ENCODE measurements at places on chromosomes 7 and 10.
A peak's percentile ranks its signal among the peaks of the same experiment; 100 is the strongest.

DNA sequence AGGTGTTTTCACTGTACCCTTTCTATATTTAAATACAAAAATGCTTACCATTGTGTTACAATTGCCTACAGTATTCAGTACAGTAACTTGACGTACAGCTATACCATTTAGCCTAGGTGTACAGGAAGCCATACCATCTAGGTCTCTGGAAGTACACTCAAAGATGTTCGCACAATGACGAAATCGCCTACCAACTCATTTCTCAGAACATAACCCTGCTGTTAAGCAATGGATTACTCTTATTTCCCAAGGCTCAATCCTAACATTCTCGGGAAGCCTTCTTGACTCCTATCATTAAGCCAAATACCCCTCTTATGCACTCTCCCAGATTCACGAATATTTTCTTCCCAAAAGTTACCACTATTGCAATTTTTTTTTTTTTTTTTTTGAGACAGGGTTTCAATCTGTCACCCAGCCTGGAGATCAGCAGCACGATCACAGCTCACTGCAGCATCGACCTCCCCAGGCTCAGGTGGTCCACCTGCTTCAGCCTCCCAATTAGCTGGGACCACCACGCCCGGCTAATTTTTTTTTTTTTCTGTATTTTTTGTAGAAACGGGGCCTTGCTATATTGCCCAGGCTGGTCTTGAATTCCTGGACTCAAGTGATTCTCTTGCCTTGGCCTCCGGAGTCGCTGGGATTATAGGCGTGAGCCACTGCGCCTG is 1.5 kb downstream of the CWF19L1 start:
- DNase-seq: no peak

GRCh38 chr7:155829796-155830470 is 17.7 kb upstream of the SHH start:
- DNase-seq: no peak

GRCh38 chr10:118911363-118911762 is 118.2 kb upstream of the NANOS1 start:
- no peak for DNase-seq

DNA sequence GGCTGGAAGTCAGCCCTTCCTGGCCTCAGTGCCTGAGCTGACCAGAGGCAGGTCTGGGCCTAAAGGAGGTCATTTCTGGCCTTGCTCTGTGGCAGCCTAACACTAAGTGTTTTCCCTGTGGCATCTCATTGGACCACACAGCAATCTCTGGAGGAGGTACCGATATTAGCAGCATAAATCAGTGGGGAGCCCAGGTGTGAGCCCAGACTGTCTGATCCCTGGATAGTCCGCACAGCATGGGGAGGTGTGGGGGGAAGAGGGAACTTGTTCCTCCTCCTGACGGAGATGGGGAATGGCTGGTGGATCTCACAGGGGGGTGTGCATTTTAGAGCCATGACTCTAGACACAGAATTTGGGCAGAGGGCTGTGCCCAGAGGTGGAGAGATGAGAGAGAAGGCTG is 11.0 kb upstream of the PPIF start:
- DNase-seq: no peak

- peak; percentile 82 for DNase-seq
Measured at GRCh38 chr10:79399223-79399831, 46.1 kb downstream of the ZCCHC24 start.

DNA sequence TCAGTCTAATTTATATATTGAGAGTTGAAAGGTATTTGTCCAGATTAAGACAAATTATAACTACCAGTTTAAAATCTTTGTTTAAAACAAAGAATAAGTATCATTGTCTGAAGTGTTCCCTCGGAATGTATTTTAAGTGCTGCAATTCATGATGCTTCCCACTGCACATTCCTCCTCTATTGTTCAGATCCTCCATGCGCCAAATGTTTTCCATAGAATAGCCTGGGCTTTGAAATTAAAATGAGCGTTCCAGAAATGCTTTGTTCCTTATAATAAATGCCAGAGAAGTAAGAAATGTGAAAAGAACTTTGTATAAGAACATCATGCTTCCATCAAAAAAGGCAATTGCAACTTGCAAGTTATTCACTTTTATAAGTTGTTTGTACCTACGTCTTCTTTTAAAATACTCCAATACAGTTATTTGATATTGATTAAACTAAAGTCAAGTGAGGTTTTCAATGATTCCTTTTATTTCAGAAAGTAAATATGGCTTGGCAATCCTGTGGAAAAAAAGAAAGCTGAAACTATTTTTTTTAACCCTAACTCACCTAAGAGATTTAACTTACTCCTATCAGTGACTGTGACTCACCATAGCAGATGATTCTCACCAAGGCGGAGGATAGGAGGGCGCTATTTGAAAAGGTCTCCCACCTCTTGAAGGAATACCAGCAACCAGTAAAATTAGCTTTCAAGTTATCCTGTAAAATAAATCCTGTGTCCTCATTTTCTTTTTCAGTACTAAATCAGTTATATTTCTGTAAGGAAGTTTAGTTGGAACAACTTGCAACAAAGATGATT is 85.8 kb downstream of the CTNNA3 start:
- no peak for DNase-seq

- DNase-seq: no peak
Measured at GRCh38 chr10:59888781-59889435, 17.4 kb downstream of the CCDC6 start.

- no peak for DNase-seq
Measured at GRCh38 chr10:5076615-5077014, 17.6 kb upstream of the AKR1C3 start.

GRCh38 chr10:120011359-120012130 is 119.0 kb downstream of the SEC23IP start:
- DNase-seq: no peak

- no peak for DNase-seq
Measured at GRCh38 chr10:73914036-73914435, 3.1 kb downstream of the PLAU start.

DNA sequence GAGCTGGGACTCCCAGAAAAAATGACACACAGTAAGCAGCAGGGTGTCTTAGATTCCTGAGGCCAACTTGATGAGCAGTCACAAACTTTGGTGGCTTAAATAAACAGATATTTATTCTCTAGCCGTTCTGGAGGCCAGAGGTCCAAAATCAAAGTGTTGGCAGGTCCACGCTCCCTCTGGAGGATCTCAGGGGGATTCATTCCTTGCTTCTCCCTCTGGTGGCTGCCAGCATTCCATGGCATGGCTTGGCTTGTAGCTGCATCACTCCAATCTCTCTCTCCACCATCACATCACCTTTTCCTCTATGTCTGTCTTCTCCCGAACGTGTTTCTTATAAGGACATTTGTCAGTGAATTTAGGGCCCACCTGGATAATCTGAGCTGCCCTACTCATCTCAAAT is 98.4 kb downstream of the OSBPL3 start:
- DNase-seq: no peak

GRCh38 chr7:37970211-37970610 is 49.8 kb downstream of the EPDR1 start:
- no peak for DNase-seq

DNA sequence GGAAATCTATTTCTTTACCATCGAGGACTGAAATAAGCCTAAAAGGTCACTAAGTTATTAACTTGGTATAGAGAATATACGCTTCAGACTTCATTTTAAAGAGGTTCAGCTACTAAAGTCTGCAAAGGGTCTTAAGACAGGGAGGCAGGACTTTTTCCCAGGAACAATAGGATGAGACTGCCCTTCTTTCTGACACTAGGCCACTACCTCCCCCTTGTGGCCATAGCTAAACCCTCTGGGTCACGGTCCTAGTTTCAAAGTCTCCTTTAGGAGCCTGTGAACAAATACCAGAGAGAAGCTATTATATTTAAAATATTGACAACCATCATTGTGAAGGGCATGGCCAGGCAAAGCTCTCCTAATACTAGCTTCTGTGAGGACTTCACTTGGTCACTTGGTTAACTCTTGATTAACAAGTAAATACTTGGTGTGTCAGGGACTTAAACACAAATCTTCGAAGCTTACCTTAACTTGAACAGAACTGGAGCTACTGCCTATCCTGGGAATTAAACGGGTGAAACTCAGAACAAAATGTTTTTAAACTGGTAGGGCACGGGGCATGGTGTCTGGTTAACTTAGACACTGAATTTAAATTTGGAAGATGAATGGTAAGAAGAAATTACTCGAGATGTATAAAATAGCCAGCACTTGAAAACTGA is 75.6 kb downstream of the CCDC6 start:
- peak; percentile 72 for DNase-seq

- no peak for DNase-seq
Measured at GRCh38 chr10:98316170-98316569, 48.2 kb upstream of the LOXL4 start.

- DNase-seq: no peak
Measured at GRCh38 chr10:60387531-60387930, 2.1 kb downstream of the ANK3 start.

GRCh38 chr7:44220358-44221112 is 19.8 kb downstream of the YKT6 start:
- DNase-seq: no peak

- no peak for DNase-seq
Measured at GRCh38 chr10:133334503-133335245, 2.0 kb downstream of the CALY start.

- DNase-seq: no peak
Measured at GRCh38 chr7:46286957-46287356, 365.9 kb upstream of the IGFBP3 start.
